ENCODE measurements at places on chromosomes 7 and 10. TPM values are rescaled to one million over a fixed set of nuclear protein-coding genes. Genes with fewer than 3 reads are reported as not detected.

MMD2 gene
- polyA plus RNA-seq, result not detected

DNA sequence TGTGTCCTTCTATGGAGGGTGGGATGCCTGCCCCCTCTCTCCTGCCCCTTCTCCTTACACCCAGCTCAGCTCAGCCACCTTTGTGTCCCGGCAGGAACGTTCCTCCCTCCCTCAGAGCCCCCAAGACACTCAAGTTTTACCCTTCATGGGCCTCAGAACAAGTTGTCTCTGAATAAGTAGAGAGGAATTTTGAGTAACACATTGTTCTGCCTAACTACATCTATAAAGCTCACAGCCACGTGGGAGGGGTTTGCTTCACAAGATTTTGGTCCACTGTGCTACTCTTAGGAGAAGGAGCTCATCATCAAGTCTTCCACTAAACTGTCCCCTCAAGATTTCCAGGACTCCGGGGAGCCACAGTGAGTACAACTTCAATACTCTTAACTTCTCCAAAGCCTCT, 51.6 kb upstream of the ZNF32 start:
- no peak for DNase-seq

DNA sequence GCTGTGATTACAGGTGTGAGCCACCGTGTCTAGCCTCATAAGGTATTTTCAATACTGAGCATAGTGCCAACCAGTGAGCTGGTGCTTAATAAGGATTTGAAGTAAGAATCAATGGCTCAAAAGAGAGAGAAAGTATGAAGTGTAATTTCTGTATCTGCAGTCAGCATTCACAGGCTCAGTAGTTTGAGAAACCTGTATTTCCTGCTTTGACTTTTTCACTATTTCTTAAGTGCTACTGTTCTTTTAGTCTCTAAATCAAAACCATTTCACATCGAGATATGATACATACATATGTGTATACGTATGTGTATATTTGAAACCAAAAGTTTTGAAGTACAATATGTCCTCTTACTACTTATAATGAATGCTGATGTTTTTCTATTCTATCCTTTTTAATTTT, 189.9 kb downstream of the PPP1R9A start:
- DNase-seq, result no peak

TSPAN33 gene
- polyA plus RNA-seq, result 1.5 TPM

DNA sequence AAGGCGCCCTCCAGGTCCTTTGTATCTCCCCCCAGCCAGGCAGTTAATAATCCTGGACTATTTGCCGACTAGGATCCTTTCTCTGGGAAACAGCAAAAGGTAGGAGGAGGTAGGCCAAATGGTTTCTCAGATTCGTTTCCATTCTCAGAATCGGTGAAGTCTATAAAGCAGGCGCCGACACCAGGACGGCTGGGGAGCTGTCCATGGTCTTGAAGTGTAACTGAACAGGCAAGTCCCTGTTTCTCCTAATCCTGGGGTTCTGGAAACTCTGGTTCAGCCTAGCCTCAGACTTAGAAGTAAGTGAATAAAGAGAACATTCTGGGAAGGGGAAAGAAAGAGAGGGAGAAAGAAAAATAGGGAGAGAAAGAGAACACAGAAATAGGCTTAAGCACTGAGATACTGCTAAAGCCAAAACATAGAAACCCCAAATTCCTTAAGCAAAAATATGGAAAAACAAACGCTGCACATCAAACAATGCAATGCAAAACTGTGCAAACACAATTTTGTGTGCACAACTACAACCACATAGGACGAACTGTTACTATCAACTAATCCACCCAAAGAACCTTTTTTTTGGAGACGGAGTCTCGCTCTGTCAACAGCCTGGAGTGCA, 11.1 kb upstream of the INA start:
- DNase-seq, result peak; percentile 17

DKK1 gene
- not detected for polyA plus RNA-seq

GRCh38 chr10:78651287-78651686, 417.5 kb upstream of the ZMIZ1 start:
- no peak for DNase-seq

CFAP58 gene
- 0.51 TPM for polyA plus RNA-seq

- DNase-seq, result no peak
Observed at GRCh38 chr10:93097386-93097785, 23.7 kb downstream of the CYP26A1 start.

SH2B2 gene
- 0.94 TPM for polyA plus RNA-seq

FGFBP3 gene
- polyA plus RNA-seq, result 1.3 TPM
